Activated effector memory CD4-positive, alpha-beta T cell treated with Interleukin-2 at 50 U/mL for 16 hours (primary cell): ENCODE measurements at places on chromosomes 3 and 15.

DNA sequence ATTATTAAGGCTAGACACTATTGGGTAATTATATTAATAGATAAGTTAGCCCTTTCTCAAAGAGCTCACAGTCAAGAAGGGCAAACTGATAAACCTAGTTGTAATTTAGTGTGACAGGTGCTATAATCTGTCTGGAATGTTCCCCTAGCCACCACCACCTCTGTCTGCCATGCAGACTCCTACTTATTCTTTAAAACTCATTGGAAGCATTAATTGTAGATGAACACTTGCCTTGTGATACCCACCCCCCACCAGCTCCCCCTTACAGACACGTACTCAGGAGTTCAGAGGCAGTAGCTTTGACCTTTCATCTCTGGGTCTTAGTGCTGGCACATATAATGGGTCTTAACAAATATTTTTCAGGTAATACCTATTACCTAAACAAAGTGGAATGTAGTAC, 195.9 kb downstream of the TP63 start:
- no peak for DNase-seq

GRCh38 chr3:32551087-32551486, 19.6 kb downstream of the DYNC1LI1 start:
- no peak for DNase-seq

DNA sequence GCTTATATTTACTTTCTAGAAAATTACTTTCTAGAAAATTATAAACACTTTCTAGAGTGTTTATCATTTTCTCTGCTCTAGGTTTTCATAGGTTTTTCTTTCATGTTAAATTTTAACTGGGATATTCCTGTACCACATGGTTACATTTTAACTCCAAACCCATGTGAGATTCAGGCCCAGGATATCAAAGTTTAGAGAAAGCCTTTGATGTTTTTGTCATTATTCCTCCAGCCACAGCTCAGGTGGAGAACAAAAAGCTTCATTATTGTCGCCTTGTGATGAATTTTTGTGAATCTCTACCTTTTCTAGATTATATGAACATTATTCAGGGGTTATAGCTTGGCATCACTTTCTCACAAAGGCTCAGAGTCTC, 816.0 kb downstream of the SQOR start:
- DNase-seq: no peak

DNA sequence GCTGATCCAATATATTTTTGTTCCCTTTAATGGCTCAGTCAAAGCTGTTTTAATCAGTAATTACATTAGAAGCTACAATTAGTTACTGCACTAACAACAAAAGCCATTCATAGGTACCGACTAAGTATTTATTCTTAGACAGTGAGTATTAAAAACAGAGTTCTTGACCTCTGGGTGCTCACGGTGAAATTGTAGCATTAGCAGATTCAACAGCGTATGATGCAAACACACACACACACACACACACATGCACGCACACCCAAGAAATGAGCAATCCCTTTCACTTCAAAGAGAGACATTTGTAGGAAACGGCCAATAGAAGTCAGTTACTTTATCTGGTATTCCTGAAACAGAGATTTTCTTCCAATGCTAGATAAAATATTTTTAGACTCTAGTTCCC, 27.0 kb upstream of the MITF start:
- DNase-seq: no peak

GRCh38 chr3:116077557-116077956, 367.7 kb downstream of the LSAMP start:
- DNase-seq: no peak

GRCh38 chr15:78208341-78208844, 26.0 kb downstream of the ACSBG1 start:
- DNase-seq: no peak

DNA sequence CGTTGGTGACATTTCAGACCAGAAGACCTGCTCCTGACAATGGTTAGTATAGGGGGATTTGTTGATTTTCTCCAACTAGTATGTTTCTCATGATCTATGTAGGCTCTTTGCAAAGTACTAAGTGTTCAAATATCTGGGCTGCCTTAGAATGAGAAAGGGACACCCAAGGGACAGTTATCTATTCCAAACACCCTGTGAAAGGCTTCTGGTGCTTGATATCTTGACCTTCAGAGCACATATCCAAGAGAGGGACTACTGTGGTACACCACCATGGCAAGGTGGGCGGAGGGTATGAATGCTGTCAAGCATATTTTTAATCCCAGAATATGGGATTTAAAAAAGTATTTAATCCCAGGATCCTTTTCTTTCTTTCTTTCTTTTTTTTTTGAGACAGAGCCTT, 1.1 kb downstream of the FANCD2OS start:
- DNase-seq: no peak

DNA sequence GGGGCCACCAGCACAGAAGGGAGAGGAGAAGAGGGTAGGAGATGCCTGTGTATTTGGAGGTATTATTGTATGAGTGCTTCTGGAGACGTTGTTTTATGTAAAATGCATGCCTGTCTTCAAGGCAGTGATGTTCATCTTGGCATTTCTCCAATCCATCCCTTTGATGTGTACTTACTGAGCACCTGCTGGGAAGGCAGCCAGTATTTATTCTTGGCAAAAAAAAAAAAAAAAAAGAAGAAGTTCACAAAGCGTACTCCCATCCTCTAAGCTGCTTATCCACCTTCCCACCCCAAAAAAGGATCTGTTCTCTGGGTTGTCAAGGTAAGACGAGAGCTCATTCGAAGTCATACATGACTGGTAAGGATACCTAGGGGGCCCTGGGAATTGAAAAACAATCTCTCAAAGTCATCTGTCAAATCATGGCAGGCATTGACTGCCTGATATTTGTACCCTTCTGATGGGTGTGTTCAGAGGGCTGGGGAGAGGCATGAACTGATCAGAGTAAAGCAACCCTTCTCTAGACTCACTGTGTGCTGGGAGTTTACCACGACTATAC, 30.0 kb upstream of the SLC6A1 start:
- no peak for DNase-seq

- no peak for DNase-seq
These were observed 11.7 kb downstream of the TF start for GRCh38 chr3:133757701-133758567.

DNA sequence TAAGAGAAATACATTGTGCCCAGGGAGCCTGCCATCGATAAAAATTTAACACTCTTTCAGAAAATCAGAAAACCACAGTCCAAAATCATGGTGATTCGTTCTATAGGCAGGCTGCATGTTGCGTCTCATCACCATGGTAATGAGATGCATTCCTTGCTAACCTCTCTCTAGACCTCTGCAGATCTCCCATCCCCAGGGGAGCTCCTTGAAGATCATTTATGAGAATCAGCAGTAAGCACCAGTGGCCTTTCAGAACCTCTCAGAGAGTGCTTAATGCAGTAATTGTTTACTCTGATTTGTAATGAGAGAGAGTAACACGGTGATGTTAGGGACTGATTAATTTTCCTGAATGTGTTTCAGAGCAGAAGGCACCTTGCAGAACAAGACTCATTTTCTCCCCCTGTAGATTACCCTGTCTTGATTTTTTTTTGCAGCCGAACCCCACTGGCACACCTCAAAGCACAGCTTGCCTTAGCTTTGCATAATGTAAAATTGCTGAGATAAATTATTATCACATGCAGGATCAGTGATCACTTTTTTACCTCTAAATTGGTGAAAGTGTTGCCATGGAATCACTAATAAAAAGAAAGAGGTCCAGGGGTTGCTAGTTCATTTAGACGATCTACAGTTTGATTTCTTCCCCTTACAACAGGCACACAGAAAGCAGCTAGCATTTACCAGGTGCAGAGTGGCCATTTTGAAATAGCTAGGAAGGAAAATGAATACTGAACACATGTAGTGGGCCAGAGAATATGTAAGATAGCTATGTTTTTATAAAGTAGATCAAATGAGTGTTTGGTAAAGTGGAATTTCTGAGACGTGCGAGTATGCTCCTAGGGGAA, 98.9 kb upstream of the CHL1 start:
- DNase-seq: no peak

DNA sequence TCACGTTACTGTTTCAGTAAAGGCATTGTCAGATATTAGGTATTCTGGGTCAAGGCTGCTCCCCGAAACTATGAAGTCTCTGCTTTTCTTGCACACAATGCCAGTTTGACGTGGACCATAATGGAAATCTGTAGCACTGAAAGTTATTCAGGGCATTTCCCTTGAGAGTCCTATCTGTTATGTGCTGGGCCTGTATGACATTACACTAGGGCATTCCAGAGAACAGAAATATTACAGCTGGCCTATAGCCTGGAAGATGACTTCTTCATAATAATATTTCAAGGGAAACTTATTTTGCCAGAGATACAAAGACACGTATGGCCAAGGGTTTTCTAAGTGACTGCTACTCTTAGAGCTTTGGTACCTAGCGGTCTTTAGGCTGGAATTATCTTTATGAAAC, 613.6 kb upstream of the CBLB start:
- no peak for DNase-seq

- DNase-seq: no peak
These were observed 75.3 kb downstream of the TMEM108 start for GRCh38 chr3:133113526-133113925.

GRCh38 chr3:106067711-106068110, 198.9 kb upstream of the CBLB start:
- no peak for DNase-seq

DNA sequence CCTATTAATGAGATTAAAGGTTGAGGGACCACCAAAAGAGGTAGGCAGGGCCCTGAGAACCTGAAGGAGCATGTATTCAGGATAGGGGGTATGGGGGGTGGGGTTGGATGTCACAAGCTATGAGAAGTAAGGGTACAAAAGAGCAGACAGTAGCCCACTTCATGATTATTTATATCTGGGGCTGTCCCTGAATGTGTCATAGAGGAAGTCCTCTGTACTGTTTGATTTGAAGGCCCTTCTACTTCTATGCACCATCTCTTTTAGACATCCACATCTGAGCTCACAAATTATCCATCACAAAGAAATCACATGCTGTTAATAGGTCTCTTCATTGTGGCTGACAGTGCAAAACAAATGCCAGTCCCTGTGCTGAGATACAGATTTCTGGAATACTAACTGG, 68.6 kb downstream of the FHIT start:
- no peak for DNase-seq

DNA sequence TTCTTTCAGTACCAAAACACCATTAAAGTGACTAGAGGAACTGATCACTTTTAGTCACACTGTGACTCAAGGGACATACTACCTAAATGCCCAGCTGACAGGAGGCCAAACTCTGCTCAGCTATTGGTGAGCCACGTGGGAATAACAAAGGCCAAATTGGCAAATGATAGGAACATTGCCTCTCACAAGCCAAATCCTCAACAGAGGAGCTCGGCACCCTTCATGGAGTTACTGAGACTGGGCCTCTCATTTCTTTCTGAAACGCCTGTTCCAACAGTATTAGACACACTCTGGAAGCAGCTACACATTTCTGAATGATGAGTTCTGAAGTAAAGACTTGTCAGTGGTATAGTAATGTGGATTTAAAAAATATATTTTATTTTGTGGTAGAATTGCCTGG, 166.0 kb upstream of the COL8A1 start:
- no peak for DNase-seq

- no peak for DNase-seq
These were observed 8.9 kb upstream of the COMMD4 start for GRCh38 chr15:75327005-75327404.

DNA sequence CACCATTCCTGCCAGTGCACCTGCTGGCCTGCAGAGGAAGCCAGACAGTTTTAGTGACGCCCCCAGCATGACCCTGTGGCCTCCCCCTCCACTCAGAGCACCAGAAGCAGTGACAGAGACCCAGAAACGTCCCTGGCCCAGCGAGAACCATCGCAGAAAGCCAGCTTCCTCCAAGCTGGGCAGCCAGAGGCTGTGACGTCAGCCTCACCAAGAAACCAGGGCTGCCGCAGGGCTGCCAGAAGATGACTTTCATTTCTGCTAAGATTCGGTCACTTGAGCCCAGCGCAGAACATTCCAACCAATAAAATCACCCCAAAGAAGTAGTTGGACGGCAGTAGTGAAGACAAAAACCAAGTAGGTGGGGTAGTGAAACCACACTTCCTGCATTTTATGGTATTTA, 29.6 kb upstream of the RPL32 start:
- no peak for DNase-seq

- DNase-seq: no peak
These were observed 270.0 kb upstream of the PEX5L start for GRCh38 chr3:180306691-180307090.
